Cardiac fibroblast (primary cell): ENCODE measurements at places on chromosomes 3 and 15.
A peak's percentile ranks its signal among the peaks of the same experiment; 100 is the strongest.

DNA sequence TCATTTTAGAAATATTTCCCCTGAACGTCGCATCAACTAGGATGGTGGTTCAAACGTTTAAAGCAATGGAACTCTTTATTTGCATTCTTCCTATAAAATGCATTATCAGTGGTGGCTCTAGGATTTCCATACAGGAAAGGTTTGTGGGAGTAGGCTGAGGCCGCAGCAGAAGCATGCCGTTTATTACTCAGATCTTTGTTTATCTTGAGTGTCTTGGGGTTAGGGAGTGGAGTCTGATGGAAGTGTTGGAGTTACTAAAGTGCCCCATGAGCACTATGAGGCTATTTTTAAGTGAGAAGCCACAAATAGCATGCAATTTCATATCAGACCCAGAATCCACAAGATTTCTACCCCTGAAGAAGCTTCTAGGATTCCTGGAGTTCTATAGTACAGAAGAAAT lies 26.2 kb downstream of the ATOSA start:
- DNase-seq: peak; percentile 47

GRCh38 chr15:64943512-64944225 lies 32.0 kb downstream of the ANKDD1A start:
- DNase-seq: no peak

DNA sequence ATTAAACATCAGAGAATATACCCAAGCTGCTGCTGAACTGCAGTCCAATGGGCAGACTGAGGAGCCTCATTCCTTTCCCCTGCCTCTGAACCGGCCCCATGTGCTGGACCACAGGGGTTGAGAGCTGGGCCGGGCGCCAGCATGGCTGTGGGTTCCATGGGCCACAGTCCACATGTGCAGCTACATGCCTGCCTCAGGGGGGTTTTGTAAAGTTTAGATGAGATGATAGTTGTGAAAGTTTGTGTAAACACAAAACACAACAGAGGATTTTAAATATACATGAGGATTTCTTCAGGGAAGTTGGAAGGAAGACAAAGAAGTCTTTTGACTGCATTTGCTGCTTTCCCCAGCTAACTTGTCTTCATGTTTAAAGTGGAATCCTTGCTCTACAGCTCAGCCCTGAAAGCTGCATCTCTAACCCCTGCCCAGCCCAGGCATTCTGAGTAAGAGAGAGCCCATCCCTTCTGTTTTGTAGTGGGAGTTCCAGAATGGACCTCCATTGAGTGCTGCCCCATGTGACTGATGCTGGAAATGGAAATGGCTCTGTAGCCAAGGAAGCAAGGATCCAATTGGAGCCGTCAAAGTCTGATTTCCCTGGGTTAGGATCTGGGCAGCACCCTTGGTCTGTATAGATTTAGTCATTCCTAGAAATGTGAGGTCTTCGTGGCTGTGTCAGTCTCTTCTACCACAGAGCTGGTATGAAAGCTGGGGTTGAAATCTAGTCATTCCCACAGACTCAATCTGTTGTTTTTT lies 17.5 kb downstream of the SLC12A8 start:
- DNase-seq: peak; percentile 73

GRCh38 chr3:186807231-186807630 lies 949 bp upstream of the RFC4 start:
- DNase-seq: no peak

GRCh38 chr15:82679626-82680199 lies 30.0 kb downstream of the AP3B2 start:
- DNase-seq: no peak

DNA sequence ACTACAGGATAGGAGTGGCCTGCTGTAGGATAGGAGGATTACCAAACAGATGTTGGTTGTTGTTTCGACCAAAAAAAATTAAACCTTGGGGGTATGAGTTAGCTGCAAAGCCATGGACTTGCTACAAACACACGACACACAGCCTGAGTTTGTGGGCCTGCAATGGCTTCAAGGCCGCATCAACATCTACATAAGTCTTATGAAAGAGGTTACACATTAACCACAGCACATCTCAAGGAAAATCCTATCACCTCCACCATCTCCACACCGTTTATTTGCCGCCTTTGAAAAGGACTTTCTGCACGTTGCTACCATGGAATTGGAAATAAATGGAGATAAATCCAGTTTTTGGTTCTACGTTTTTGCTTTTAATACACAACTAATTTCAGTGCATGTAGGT lies 23.0 kb downstream of the LRIG1 start:
- DNase-seq: no peak

DNA sequence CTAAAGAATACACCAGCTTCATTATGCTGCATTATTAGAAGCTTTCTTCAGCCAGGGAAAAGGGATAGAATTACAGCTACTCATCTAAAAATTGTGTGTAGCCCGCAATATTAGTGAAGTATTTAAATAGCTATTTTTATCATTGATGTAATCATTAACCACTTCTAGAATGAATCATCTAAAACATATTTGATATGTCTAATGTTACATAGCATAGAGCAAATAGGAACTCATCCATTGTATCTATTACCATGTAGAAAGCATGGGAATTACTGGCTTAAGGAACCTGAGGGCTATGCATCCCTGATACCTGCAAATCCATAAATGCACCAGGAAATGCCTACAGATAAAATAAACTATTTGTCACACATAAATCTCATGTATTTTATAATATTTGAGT lies 54.5 kb upstream of the VGLL3 start:
- DNase-seq: no peak

GRCh38 chr3:185866555-185866954 lies 41.7 kb upstream of the IGF2BP2 start:
- no peak for DNase-seq

- DNase-seq: no peak
Measured at GRCh38 chr15:92021792-92022191, 168.3 kb downstream of the SLCO3A1 start.

DNA sequence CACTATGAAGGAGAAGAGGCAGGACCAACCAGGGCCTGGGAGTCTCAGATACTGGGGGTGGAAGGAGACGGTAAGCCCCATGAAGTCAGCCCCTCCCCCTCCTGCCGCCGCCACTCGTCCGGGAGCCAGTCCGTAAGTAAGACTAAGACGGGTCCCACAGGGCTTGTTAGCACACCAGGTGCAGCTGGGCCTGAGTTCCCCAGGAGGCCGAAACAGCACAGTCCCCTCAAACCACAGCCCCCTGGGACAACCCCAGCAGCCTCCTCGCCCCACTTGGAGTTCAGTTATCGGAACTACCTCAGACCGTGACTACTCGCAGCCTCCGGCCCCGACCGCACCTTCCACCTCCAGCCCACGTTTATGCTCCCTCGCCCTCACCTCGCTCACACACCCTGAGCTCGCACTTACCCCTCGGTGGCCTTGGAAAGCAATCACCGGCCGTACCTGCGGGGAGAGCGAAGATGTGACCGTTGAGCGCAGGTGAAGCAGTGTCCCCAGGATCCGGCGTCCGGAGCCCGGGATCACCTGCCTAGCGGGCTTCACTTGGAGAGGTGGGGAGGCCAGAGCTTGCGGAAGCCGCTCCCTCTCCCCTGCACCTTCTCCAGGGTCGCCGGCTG lies 557 bp downstream of the ELL3 start:
- no peak for DNase-seq

DNA sequence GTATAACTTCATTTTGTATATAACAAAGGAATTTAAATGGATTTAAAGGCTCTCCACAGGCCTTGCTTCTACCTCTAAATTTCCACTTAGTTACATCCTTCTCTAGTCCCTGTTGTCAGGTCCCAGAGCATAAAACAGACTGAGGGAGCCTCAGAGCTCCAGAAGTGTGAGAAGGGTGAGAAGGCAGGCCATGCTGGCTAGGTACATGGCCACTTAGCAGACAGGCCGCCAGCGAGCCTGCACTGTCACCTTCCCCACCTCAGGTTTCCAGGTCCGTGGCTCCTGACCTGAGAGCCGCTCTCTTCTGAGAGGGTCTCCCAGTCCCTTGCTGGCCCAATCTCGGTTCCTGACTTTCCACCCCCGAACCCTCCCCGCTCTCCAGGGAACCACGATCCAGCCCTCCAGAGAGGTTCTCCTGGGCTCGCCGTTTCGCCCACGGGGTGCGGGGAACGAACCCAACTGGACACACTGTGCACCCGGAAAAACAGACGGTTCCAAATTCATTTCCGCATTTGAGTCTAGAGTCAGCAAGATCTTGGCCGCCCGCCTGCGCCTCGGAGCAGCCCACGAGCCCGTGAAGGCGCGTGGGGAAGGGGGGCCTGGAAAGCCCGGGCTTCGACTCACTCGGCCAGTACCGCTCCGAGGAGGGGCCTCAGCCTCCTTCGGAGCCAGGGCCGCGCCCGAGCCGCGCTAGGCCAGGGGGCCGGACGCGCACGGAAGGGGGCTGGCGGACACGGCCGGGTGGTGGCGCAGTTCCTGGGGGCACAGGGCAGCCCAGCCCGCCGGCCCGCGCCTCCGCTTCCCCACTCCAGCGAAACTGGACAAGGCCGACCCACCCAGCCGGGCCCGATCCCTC lies 16.7 kb upstream of the SOX2 start:
- DNase-seq: peak; percentile 21

DNA sequence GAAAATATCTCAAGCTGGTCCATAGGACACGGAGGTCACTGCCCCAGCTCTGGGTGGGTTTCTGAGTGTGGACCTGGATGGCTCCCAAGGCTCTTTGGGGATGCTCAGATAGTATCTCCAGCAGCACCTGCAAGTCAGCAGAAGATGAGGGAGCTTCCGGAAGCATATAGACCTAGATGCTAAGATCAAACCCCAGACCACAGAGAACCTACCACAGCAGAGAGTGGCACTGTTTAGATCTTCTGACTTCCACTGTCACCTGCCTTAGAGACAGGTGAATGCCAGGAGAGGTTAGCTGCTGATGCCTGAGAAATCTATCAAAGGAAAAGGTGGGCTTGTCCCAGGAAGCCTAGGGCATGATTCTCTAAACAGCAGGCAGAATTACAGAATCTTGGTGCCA lies 105.7 kb upstream of the TRPM1 start:
- no peak for DNase-seq

- no peak for DNase-seq
Measured at GRCh38 chr3:194253270-194253669, 97.9 kb downstream of the CPN2 start.

- no peak for DNase-seq
Measured at GRCh38 chr15:38605744-38606143, 41.1 kb upstream of the RASGRP1 start.

- peak; percentile 91 for DNase-seq
Measured at GRCh38 chr3:135895106-135895733, 70.3 kb upstream of the PPP2R3A start.
